Activated CD4-positive, alpha-beta T cell treated with anti-CD3 and anti-CD28 coated beads, Interleukin-2, amount 50 U/mL, for 48 hours (primary cell): ENCODE measurements at places on chromosomes 2 and 18.

DNA sequence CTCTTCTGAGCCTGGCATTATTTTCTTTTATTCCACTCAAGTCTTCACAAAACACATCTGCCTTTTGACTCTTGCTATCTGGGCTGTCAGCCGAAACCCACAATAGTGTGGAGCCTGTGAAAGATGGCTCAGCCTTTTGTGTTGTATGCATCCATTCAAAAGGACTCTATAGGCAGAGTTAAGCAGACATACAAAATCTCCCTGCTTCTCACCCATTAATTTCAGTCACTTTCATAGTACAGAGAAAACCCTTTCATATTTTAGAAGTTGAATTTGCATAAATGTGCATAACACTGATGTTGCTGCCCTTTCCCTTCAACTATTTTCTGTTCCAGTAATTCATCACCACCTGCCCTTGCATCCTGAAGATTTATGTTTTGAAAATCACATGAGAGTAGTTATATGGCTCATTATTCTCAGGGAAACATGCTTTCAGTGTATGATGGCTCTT, 154.6 kb downstream of the EVA1A start:
- no peak for DNase-seq

DNA sequence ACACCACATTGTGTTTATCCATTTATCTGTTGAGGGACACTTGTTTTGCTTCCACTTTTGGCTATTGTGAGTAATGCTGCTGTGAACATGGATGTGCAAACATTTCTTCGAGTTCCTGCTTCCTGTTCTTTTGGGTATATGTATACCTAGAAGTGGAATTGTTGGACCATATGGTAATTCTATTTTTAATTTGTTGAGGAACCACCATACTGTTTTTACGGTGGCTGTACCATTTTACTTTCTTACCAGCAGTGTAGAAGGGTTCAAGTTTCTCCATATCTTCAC, 23.1 kb downstream of the ANXA4 start:
- DNase-seq = no peak

DNA sequence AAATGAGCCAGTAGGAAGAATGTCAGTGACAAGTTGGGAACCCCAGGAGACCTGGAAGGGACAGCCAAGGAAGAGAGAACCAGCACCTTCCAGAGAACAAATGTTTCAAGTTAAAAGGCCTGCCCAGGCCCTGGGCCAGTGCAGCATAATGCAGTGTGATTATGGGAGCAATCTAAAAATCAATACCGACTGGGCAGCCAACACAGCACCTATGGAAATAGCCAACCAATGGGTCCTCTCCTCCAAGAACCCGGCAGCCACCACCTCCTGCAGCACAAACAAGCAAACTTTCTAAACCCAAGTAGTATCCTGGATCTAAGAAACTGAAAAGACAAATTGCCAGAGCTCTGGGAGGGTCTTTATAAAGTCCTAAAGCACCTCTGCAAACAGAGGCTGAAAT, 71.7 kb downstream of the CLHC1 start:
- no peak for DNase-seq

DNA sequence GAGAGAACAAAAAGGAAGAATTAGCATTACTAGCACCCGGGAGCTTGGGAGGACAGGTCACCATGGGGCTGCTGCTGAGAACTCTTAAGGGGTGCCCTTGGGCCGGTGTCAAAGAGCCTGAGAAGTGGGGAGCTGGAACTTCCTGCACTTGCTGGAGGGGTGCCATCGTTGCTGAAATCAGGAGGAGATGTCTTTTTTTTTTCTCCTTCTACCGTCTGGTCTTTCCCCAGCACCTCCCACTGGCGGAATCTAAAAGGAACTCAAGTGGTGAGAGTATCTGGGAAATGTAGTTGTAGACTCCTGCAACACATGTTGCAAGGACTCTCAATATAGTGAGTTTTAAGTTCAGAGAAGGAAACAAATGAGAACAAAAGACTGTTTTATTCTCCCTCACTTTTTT, 6.1 kb upstream of the AMMECR1L start:
- no peak for DNase-seq

- DNase-seq = no peak
Observed at GRCh38 chr2:215577356-215577755, 141.5 kb upstream of the FN1 start.

DNA sequence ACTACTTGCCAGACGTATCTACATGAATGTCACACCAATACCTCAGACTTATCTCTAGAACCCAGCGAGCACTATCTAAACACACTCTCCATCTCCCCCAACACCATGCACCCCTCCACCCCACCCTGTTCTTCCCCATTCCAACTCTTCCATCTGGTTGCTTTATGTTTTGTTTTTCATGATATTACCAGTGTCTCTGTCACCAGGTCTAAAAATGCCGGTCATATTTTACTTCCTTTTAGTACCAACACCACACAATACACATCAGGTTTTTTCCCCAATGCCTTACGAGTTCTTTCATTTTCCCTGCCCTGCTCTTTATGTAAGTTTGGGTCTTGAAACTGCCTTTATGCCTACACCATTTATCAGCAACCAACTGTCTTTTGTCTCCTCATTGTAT, 10.2 kb upstream of the ITGA4 start:
- DNase-seq = no peak

DNA sequence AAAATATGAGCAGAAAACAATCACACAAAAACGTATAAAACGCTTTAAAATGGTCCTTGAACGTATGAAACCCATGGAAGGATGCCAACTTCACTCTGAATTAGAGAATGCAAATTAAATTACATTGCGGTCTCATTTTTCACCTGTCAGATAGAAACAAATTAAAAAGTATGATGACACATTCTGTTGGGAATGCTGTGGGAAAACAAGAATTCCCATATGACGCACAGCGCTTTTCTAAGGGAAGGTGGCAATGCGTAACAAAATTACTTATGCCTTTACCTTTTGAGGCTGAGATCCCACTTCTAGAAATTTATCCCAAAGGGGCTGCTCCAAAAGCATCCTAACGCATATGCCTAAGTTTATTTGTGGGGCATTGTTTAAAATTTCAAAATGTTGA, 3.8 kb upstream of the RPS7 start:
- DNase-seq = no peak

DNA sequence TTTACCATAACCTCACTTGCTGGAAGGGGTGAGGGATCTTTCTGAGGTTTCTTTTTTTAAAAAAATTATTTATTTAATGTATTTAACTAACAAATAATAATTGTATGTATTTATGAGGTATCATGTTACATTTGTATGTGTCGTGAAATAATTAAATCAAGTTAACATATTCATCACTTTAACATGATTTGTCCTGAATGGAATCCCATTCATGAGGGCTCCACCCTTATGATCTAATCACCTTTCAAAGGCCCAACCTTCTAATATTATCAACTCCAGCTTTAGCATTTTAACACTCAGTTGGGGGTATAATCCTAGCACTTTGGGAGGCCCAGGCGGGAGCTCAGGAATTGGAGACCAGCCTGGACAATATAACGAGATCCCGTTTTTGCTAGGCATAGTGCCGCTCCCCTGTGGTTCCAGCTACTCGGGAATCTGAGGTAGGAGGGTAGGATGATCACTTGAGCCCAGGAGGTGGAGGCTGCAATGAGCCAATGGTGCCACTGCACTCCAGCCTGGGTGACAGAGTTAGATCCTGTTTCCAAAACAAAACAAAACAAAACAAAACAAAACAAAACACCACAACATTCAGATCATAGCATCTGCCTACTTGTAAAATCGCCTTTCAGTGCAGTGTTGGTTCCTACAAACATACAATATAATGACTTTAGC, 1.1 kb upstream of the TAF4B start:
- no peak for DNase-seq

DNA sequence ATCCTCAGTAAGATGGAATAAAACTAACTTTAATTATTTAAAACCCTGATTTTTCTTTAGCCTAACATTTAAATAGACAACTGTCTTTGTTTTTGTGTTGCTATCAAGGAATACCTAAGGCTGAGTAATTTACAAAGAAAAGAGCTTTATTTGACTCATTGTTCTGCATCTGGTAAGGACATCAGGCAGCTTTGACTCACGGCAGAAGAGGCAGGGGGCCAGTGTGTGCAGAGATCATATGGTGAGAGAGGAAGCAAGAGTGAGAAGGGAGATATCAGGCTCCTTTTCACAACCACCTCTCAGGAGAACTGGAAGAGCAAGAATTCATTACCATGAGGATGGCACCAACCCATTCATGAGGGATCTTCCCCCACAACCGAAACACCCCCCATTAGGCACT, 64.6 kb upstream of the TFPI start:
- no peak for DNase-seq

GRCh38 chr2:208189810-208190503, at the start of gene C2orf80:
C2orf80 (minus strand) TSS chr2:208190030; CDS start chr2:208186986, 3,044 bp downstream.
- no peak for DNase-seq

- DNase-seq = no peak
Observed at GRCh38 chr2:236176417-236176816, 8.2 kb upstream of the GBX2 start.

GRCh38 chr2:103176294-103176915, 414.6 kb downstream of the TMEM182 start:
- DNase-seq = no peak
